ENCODE measurements at places on chromosomes 13 and 19. TPM values are rescaled to one million over a fixed set of nuclear protein-coding genes. Genes with fewer than 3 reads are reported as not detected.

The NDUFB7 gene
- total RNA-seq: 482 TPM

The LRRC63 gene
- total RNA-seq: not detected

The MOB3A gene
- total RNA-seq: 9.2 TPM

The DEDD2 gene
- 124 TPM for total RNA-seq

The ANKLE1 gene
- total RNA-seq: 1.4 TPM

The TNFRSF19 gene
- 0.03 TPM for total RNA-seq

The ZNF443 gene
- 3.0 TPM for total RNA-seq

The SRRM5 gene
- total RNA-seq: 0.50 TPM

The ANGPTL8 gene
- not detected for total RNA-seq

The UBXN6 gene
- total RNA-seq: 85.4 TPM

The ADAMTS10 gene
- total RNA-seq: not detected

The CYP2A7 gene
- not detected for total RNA-seq

The SYNGR4 gene
- total RNA-seq: 1.2 TPM

The SIGLEC12 gene
- not detected for total RNA-seq

The CEACAM1 gene
- total RNA-seq: 39.6 TPM

The POSTN gene
- total RNA-seq: not detected

The OR4F17 gene
- not detected for total RNA-seq

The TSEN34 gene
- total RNA-seq: 234 TPM

The CALR3 gene
- 0.20 TPM for total RNA-seq

The IRGC gene
- total RNA-seq: 0.08 TPM

The ZNF541 gene
- not detected for total RNA-seq

The ZNF44 gene
- total RNA-seq: 0.94 TPM

The ATP1A3 gene
- 0.10 TPM for total RNA-seq

The ONECUT3 gene
- total RNA-seq: not detected
